ENCODE measurements at places on chromosomes 4 and X.

- DNase-seq: no peak
These were observed 388.9 kb downstream of the SPRY1 start for GRCh38 chr4:123785538-123785937.

DNA sequence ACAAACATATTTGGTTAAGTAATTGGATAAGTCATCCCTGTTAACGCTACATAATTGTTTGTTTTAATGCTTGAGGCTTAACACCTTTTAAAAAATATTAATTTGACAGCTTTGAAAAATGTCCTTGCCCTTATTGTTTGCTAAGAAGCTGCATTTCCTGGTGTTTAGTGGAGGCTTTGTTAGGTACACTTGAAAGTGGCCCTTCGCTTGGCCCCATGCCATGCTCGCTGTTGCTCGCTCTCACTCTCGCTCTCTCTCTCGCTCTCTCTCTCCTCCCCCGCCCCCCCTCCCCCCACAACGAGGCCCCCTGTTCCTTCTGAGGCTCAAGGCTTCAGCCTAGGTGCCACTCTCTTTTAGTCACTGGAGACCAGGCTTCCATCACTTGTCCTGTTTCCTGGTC is 139.6 kb downstream of the DCLK2 start:
- DNase-seq: no peak

GRCh38 chr4:101140228-101140627 is 207.1 kb downstream of the PPP3CA start:
- DNase-seq: no peak

DNA sequence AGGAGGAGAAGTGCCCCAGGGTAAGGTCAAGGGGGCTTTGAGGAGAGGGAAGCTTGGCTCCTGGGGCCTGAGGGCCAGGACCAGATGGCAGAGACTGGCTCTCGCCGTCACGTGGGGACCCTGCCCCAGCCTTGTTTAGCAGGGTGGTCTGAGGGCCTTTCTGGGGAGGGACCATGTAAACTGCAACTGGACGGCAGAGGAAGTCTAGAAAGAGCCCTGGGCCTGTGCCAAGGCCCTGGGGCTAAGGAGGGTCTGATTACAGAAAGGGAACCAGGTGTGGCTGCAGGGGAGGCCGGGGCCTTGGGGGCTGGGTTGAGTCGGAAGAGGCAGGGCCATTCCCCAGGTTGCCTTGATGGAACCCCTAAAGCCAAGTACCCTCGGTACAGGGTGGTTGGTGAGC is 1.8 kb upstream of the HGFAC start:
- DNase-seq: no peak

DNA sequence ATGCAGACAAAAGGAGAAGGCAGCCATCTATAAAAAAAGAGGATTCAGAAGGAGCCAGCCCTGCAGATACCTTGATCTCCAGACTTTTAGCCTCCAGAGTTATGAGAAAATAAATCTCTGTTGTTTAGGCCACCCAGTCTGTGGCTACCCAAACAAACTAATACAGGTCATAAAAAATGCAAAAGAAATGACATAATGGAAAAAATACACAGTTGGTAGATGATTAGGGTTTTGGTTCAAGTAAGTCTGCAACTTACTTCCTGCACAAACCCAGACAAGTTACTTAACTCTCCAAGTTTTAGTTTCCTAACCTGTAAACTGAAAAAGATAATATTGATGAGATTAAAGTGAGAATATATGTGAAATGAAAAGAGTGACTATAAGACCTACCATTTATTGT is 11.3 kb downstream of the QDPR start:
- no peak for DNase-seq

- no peak for DNase-seq
These were observed 134.5 kb downstream of the FBXW7 start for GRCh38 chr4:152401424-152401823.

DNA sequence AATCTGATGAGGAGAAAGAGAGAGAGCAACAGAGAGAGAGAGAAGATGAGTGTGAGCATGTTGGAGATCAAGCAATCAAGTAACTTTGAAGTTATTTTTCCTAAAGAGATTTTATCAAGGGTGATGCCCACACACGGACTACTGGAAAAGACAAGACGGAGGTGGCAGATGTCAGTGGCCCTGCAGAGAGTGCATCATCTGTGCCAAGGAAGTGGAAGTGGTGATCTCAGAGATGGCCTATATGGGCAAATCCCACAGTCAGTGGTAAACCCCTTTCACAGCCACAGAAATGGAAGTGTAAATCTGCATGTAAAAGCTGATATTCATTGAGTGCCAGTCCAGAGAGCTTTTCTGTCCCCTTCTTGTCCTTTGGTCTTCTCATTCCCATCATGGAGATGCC is 577.2 kb upstream of the AADAT start:
- DNase-seq: no peak

- no peak for DNase-seq
These were observed 9.3 kb upstream of the GPRIN3 start for GRCh38 chr4:89316931-89317366.

- DNase-seq: no peak
These were observed 170.9 kb downstream of the FRMPD4 start for GRCh38 chrX:12309040-12309743.

- no peak for DNase-seq
These were observed 43.2 kb downstream of the ANOS1 start for GRCh38 chrX:8688776-8689175.

- no peak for DNase-seq
These were observed 366.6 kb upstream of the CLNK start for GRCh38 chr4:11051181-11051580.

DNA sequence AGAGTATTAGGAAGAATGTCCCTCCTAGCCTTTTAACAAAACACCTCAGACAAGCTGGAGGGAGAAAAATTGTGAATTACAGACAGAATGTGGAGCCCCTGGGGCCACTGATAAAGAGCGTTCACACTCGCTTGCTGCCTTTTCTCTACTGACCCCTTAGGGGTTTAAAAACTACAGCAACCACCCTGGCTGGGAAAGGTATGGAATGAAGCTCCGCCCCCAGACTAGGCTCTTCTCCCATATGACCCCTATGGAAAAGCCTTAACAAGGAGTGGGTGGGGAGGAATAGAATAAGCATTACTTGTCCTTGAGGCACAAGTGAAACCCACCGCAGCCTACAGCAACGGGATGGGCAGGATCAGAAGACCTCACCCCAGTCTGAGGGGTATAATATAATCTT is 26.3 kb downstream of the ANKRD50 start:
- DNase-seq: no peak

DNA sequence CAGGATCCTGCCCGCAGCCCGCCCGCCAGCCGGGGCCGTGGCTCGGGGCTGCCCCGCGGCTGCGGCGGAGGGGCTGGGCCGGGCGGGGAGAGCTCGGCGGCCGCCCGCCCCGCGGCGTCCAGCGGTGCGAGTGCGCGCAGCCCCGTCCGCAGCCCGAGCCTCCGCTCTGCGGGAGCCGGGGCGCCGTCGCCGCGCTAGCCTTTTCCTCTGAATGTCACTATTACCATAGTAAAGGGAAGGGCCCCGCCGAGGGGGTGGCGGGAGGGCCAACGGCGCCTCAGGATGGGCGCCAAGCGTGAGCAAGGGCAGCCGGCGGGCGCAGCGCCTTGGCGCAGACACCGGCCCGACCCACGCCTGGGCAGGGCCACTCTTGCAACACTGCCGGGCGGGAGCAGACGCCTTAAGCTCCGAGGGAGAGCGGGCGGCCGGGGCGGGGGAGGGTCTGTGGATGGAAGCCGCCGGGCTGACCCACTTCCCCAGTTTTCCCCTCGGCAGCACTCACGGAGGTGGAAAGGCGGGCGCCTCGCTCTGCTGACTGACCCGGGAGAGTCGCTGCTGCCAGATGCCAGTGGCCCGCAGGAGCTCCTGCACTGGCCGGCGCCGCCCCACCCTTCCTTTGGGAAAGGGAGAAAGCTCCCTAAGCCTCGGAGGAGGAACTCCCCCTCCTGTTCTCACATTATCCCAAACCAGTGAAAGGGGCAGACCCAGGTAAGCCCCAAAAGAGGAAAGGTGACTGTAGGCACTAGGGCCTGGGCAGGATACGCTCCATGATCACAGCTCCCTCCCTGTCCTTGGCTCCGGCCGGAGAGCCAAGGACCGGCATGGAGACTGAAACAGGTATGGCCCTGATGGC is 329.4 kb downstream of the HNRNPD start:
- DNase-seq: peak; percentile 7

DNA sequence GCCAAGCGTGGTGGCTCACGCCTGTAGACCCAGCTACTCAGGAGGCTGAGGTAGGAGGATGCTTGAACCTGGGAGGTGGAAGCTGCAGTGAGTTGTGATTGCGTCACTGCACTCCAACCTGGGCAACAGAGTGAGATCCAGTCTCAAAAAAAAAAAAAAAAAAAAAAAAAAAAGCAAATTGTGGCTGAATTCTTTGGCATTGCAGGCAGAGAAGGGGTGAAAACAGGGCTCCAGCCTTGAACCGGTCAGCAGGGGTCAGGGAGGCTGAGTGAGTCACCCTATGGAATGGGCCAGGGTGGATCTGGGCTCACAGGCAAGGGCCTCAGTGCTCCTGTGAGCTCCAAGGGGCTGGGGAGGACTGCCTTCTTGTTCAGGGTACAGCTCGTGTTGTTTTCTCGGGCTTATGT is 13.2 kb upstream of the FAM3A start:
- no peak for DNase-seq

DNA sequence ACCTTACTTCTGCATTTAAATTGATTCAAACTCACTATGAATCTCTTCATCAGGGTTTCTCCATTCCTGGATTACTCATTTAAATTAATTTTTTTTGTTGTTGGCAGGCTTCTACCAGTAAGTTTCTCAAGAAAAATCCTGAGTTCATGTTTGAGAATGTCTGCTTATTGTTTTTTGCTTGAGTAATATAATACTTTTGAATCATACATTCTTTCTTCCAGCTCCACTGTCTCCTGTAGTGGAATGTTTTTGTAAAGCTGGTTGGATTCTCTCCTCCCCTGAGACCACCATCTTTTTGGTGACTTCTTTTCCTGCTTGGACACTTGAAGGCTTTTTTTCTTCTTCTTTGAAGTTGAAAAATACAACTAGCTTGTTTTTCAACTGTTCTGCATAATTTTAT is 4.3 kb upstream of the MID1IP1 start:
- no peak for DNase-seq

DNA sequence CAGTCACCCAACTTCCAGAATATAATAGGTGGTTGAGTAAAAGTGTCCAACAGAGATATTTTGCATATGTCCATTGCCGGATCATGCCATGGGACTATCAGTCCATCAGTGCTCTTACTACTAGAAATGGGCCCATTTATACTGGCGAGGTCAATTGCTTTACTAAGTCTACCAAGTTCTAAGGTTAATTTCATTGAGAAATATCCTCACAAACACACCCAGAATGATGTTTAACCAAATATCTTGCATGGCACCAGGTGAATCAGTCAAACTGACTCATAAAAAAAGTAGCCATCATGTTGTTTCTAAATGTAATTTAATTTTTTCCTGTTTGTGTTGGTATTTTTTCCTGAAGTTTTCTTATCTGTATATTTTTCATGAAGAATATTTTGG is 1217.0 kb downstream of the RAPGEF2 start:
- no peak for DNase-seq

DNA sequence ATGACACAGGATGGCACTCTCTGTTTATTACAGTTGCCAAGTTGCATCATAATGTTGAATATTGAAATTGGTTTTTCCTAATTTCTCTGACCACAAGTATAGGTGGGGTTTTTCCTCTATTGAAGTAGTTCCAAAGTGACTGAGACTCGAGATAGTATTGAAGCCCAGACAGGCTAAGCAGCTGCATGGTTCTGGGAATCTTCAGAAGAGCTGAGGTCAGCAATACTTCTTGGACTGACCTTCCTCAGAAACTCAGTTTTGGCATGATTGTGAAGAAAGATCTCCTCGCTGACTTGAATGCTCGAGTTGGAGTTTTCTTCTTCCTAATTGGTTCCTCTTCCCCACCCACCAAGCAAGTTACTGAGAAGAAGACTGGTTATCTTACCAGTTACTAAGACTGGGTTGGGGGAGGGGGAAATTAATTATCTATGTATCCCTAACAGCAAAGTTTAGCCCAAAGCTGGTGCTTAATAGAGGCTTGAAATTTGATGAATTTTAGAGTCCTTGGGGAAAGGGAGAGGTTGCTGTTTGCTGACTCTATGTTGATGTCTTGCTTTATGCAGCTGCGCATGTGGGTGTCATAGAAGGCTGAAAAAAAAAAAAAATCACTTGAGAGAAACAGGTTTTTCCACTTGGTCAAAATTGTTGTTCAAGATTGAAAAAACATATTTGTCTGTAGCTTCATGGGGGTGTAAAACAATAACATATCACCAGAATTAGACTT is 91.1 kb downstream of the P2RY10 start:
- no peak for DNase-seq

- no peak for DNase-seq
These were observed 12.2 kb downstream of the XAGE2 start for GRCh38 chrX:52380993-52381392.

DNA sequence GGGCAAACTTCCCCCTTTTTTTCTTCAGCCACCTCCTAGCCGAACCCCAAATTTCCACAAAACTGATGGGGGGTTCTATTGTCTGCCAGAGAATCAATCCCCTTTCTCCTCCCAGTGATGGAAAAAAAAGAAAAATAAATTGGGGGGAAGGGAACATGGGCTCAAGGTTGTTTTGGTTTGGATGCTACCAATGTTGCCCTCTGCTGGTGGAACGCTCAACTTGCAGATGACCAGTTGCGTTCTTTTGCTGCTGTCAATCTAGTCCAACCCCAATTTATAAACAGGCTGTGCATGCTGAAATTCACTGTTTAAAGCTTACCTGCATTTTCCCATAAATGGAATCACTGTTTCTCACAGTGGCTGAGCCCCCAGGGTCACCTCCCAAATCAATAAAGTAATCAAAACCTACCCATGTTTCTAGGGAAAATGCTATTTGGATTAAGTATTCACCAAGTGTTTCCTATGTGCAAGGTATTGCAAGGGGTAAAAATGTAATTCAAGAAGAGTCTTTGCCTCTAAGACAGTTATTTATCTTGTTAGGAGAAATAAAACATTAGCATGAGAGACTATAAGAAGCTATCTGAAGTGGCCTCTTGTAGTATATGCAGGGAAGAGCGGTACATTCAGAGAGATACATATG is 116.7 kb upstream of the TMEM164 start:
- DNase-seq: peak; percentile 32

DNA sequence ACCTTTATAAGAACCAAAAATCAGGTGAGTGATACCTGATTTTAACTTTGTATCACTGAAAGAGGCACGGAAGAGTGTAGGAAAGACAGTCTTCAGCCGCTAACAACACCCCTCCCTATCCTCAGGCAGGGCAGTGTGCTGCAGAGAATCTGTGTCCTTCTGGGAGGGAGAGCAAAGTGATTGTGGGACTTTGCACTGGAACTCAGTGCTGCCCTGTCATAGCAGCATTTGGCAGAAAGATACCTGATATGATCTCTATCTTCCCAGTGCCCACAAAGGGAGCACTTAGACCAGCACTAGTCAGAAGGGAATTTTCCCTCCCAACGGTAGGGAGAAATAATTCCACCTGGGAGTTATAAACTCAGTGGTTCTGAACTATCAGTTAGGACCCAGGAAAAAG is 139.0 kb downstream of the FMR1NB start:
- DNase-seq: no peak

- DNase-seq: no peak
These were observed 44.8 kb downstream of the PDS5A start for GRCh38 chr4:39932776-39933402.
